ENCODE measurements at places on chromosomes 1 and 21.

DNA sequence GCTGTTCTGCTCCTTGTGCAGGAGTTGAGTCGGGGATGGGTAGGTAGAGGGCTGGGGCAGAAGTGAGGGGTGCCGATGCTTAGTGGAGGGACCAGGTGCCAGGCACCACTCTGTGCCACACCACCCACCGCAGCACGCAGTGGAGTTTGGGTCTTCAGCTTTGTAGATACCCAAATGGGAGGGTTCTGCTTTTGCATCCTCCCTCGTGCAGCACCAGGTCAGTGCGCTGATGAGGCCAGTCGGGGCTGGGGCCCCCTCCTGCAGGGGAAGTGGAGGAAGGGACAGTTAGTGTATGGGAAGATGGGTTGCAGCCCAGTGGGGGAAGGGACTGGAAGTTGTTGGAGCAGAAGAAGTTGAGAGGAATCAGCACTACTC lies 244.0 kb downstream of the RHOU start:
- no peak for DNase-seq

- DNase-seq = peak; percentile 66
These were observed 795 bp upstream of the POU2F1 start for GRCh38 chr1:167219646-167220536.

DNA sequence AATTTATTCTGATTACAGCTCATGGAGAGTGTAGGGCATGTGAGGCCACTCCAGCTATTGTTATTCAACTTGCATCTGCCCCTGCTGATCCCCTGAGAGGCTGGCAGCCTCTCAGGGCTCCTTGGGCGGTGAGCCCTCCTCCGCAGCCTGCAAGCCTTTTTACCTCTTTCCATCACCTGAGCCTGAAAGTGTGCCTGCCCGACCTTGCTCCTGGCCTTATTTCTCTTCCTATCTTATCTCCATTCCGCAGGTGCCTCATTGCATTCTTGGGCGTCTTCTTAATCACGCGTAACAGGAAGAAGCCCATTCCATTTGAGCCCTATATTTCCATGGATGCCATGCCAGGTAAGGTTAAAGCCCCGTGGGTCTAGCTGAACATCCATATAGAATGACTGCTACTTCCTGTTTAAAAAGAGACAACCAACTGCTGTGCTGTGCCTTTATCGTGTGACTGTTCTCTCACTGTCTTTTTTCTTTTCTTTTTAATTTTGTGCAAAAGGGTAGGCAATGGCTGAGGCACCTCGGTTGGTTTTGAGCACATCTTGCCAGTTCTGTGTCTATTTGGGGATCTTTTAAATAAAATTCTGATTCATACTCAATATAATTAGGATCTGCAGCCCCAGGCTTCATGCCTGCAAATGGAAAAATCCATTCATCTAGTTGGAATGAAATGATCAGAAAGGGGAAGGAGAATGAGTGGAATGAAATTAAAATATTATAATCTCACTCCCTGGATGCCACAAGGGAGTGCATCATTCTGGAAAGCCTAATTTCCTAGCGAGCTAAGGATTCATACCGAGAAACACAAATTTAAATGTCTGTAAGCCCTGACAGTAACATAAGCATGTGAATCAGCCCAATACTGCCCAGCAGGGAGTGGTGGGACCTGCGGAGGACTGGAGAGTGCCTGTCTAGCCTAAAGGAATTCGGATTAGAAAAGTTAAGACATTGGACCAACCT lies 38.6 kb upstream of the RCAN3 start:
- DNase-seq = peak; percentile 63

- DNase-seq = no peak
These were observed 170.7 kb upstream of the IRF2BP2 start for GRCh38 chr1:234780531-234781162.

DNA sequence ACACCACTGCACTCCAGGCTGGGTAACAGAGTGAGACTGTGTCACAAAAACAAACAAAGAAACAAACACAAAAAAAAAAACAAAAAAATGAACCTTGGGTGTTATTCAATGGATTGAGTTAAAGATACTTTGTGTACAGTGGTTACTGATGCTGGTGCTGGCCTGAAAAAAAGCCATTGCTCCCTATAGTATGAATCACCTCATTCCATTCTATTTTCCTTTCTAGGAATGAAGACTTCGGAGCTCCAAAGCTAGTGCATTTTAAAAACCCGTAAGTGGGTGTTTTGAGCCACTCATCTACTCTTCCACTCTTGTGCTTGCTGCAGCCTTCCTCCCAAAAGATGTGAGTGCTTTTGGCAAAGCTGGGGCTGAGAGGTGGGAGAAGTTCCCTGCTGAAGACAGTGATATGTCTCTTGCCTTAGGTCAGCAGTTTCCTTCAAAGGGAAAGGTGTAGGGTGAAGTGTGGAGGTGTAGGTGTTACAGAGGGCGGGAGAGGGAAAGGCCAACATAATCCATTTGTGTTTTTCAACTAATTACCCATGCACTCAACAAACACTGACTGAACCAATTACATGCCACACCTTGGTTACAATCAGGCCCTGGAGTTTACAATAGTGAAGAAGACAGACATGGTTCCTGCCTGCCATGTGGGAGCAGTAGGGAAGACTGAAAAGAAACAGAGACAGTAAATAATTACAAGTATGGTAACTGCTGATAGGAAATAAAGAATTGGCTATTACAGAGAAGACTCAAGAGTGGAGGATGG lies 55.0 kb upstream of the SERBP1 start:
- DNase-seq = peak; percentile 9

GRCh38 chr1:53413175-53414001 lies 45.8 kb upstream of the DMRTB1 start:
- peak; percentile 74 for DNase-seq

- DNase-seq = peak; percentile 64
These were observed 95.7 kb downstream of the RHOU start for GRCh38 chr1:228830954-228831481.

- no peak for DNase-seq
These were observed 8.4 kb upstream of the CAMTA1 start for GRCh38 chr1:6776895-6777294.

- no peak for DNase-seq
These were observed 2.3 kb downstream of the PIK3R3 start for GRCh38 chr1:46130121-46130520.

GRCh38 chr1:53292690-53293089 lies 35.2 kb downstream of the LRP8 start:
- DNase-seq = no peak

DNA sequence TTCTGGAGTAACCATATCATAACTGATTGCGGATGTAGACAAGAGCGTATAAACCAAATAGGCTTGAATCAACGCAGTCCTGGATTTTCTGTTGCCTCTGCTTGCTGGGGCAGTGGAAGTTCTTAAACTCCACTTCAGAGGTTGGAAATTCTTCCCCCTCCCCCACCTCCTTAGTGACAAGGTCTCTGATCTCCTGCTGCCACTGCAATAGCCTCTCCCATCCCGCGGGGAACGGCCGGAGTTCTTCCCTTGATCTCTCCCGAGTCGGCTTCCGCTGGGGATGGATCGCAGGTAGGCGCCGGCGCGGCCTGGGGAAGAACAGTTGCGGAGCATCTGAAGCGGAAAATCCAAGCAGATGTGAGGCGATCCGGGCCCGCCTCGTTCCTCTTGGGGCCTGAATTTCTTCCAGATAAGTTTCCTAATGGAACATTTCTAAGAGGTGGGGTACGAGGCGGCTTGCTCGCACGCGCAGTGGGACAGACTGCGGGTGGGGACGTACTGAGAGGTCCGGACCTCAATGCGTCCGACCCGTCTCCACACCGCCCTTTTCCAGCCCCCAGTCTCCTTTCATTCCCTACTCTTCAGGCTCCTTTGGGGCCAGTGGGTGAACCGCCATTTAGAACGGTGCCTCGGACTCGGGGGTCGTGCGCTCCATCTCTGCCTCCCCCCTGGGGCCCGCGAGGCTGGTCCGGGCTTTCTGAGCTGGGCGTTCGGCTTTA lies 3.1 kb upstream of the SIM2 start:
- DNase-seq = no peak

DNA sequence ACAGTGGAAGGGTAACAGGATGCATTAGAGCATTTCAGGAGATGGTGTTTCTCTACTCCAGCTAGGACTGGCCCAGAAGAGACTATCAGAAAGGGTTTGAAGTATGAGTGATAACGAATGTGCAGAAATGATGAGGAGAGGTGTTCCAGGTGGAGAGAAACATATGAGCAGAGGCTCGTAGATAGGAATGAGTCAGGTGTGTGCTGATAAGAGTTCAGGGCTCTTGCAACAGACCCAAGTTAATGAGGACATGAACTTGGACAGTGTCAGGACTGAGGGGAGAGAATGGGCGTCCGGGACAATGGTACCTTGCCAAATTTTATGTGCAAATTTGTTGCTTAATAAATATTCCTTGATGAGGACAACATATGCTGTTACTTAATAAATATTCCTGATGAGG lies 183.9 kb upstream of the NFIA start:
- no peak for DNase-seq

DNA sequence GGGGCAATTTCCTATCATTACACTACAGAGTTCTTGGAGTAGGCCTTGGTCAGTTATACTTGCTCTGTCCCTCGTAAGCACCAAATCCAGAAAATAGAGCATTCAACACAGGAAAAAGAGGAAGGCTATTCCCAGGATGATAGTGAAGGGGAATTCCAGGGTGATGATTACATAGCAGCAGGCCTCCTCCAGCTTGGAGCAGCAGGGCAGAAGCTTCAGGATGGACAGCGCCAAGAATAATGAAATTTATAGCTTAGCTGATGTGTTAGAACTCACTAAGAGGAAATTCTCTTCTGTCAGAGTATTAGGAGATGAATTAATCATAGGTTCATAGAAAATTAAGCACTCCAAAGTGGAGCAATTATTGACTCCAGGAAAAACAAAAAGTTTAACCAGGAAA lies 10.8 kb upstream of the SMAP2 start:
- DNase-seq = peak; percentile 50

DNA sequence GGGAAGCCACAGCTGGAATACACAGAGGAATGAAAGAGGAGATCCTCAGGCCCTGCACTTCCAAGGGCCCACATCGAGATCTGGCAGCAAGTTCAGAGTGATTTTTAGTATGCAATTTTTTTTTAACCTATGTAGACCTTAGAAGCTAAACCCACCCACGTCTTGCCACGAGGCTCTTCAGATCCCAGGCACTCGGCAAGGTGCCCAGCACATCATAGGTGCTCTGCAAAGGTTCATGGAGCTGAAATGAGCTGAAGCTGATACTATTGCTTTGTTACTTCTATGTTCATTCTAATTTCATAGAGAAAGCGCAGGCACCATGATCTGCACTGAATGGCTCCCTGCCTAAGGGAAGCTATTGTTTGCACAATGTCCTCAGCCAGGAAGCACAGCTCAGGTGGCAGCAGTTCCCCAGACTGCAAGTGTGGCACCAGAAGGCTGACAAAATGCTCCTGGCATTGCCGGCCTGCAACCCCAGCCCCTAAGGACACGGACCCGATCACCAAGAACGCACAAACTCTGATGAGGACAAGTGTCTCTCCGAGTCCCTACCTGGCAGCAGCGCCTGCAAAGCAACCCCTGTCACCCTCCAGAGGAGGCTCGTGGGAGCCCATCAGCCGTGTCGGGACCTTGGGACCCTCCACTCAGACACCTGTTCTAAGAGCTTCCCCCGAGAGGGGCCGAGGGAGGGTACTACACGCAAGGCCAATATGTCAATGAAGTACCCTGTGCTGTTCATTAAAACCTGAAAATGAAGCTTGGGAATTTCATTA lies 264.2 kb downstream of the NPHP4 start:
- no peak for DNase-seq

DNA sequence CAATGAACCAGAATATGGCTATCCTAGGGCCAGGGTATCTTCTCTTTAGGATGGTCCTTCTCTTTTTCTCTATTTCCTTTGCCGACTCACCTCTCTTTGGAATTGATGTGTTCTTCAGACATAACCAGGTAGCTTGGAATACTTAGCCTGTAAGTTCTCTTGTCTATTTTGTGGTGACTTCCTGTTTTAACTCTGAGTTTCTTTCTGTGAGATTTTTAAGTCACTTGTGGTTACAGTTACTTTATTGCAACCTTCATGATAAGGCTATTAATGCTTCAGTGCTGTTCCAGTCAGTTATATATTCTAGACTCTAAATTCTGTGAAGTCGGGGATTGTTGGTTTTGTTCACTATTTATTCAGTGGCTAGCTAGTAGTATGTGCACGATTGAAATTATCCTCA lies 46.2 kb downstream of the DISP1 start:
- DNase-seq = no peak

GRCh38 chr1:229381234-229381633 lies 38.4 kb upstream of the CCSAP start:
- no peak for DNase-seq

GRCh38 chr1:121408354-121408753 lies 223.6 kb downstream of the SRGAP2C start:
- no peak for DNase-seq

DNA sequence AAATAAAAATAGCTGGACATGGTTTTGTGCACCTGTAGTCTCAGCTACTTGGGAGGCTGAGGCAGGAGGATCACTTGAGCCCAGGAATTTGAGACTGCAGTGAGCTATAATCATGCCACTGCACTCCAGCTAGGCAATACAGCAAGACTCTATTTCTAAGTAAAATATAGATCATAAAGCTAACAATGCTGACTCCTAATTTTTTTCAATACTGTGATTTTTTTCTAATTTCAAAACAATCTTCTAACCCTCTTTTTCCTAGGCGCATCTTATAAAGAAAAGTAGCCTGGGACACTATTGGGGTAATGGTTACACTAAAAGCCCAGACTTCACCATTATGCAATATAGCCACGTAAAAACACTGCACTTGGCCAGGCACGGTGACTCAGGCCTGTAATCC lies 81.3 kb downstream of the PTPN14 start:
- no peak for DNase-seq

DNA sequence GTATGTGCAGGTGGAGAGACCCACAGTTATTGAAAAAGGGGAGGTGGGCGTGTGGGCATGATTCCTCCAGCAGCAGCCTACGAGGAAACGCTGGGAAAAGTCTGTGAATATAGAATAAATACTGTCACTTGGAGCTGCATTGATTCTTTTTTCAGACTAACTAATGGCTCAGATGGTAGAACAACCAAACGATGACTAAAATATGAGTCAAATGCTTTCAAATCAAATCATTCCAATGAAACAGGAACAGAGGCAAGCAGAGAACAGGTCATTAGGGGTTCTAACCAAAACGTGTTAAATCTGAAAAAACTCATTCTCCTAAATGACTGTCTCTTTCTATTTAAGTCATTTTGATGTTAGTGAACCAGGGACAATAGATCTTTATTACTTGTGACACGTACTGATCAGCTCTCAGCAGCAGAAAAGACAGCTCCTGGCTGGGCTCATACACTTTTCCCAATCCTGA lies 35.1 kb upstream of the SEC16B start:
- DNase-seq = peak; percentile 49
